AG20443 (cell line): ENCODE measurements at places on chromosomes 5 and 9.

- no peak for DNase-seq
Measured at GRCh38 chr5:22044229-22044628, 808.9 kb downstream of the CDH12 start.

DNA sequence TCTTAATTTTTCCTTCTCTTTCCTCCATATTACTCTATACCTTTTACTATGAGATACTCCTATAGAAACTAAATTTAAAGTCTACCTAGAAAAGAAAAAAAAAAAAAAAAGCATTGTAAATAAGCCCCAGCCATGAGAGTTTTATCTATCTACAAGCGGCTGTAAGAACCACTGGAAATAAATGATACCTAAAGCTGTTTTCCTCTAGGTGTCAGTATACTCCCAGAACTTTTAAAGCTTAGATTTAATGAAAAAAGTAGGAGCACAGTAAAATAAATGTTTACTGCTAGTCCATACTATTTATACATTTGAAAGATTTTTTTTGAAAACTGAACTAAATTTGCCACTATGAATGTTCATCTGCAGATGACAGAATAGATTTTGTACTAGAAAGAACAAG, 26.2 kb downstream of the TYRP1 start:
- DNase-seq, result peak; percentile 30

DNA sequence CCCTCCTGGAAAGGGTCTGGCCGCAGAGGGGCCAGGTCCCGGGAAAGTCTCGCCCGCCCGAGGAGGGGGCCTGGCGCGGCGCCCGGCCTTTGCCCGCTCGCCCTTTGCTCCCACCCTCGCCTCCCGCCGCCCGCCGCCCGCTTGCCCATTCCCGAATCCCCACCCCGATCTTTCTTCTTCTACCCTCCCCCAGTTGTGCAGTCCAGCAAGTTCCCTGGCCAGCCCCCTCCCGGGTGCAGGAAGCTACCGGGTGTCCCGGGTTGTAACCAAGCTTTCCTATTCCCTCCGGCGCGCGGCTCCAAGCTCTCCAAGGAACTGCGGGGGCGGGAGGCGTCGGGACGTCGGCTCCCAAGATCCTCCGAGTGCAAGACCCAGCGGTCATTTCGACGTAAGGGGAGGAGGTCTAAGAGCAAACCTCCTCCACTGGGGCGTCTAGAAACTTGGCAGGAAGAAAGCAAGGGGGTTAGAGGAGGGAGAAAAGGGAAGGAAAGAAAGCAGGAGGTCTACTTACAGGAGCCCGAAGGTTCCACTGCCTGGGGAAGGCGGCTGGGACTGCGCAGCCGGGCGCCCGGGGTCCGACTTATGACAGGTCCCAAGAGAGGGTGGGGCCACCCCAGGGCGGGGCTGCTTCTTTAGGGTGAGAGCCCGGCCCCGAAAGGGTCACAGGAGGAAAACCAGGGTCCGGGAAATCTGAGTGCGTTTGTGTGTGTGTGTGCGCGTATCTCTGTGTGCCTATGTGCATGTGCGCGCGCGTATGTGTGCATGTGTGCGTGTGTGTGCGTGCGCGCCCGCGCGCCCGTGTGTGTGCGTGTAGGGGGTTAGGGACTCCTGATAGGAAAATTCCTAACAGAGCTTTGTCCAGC, at the start of gene PTGR1:
Gene PTGR1 (minus strand): TSS at position 556 of the 863 bp plus-strand sequence. CDS start 2,225 bp downstream, outside the sequence.
- peak; percentile 91 for DNase-seq

DNA sequence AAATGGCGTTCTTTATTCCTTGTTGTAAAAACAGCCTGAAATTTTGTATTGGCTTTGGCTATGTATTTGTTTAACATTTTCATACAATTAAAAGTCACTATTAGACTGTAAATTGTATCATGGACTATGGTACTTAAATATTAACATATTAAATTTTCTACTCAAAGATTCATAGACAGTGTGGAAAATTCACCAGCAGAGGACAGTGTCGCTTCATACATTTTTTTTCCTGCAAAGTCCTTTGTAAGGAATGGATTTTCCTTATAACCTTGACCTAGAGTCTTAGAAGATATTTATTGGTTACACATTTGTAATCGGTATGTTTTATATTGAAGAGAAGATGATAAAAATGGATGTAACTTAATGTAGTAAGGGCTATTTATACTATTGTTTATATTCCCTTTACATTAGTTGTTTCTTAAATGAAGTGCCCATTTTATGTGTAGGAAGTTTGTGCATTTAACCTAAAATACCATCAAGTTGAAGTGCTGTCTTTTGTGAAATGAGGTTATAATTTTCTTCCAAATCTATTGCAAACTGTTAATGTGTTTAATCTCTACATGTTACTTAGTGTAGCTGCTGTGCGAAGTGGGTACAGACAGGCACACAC, 150.1 kb downstream of the KDM4C start:
- no peak for DNase-seq

DNA sequence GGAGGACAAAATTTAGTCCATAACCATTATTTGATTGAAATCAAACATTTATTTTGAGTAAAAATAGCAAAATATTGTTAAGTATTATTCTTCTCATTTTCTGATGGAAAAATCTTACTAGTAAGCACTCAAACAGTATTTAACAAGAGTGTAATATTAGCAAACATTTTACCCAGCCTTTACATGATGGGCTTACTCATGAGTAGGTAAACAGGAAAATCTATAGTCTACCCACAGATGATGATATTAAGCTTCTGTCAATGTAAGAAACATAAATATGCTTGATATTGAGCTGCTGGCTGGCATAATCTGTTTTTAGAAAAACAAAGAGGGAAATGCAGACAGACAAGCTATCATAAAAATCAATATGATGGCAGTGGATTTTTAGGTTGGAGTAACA, 418.5 kb upstream of the COX7C start:
- DNase-seq, result no peak

GRCh38 chr9:33867747-33868439, 50.9 kb downstream of the UBE2R2 start:
- peak; percentile 57 for DNase-seq

DNA sequence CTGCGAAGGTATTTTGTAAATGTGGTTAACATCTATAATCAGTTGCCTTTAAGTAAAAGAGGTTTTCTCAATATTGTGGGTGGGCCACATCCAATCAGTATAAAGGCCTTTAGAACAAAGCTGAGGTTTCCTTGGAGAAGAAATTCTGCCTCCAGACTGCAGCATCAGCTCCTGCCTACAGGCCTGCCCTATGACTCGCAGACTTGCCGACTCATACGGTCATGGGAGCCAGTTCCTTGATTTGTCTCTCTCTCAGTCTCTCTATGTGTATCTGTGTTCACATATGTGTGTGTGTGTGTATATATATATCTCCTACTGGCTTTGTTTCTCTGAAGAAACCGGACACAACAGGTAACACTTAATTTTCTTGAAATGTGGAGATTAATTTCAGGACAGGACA, 45.3 kb downstream of the SLC36A1 start:
- DNase-seq, result peak; percentile 81

DNA sequence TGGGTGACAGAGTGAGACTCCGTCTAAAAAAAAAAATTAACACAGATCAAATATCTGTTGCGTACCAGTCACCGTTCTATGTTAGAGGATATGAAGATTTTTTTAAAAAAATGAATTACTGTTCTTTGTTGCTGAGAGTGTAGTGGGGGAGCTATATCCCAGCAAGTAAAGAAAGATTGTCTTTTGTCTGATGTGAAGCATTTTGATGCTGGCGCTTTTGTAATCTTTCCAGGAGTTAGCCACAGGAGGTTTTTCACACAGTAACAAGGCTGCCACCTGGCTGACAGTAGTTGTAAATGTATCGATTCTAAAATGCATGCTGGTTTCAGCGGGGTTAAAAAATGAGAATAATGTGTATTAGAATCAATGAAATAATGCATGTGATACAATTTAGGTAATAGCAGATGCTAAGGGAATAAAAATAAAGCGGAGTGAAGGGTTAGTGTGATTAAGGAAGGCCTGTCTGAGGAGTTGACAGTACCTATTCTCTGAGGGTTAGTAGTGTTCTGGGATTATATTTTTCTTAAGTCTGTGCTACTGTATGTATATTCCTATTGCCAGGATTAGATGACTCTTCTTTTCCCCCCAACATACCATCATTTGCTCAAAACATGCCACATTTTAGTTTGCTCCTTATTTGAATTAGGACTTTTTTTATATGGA, 3.4 kb downstream of the LMNB1 start:
- peak; percentile 70 for DNase-seq

DNA sequence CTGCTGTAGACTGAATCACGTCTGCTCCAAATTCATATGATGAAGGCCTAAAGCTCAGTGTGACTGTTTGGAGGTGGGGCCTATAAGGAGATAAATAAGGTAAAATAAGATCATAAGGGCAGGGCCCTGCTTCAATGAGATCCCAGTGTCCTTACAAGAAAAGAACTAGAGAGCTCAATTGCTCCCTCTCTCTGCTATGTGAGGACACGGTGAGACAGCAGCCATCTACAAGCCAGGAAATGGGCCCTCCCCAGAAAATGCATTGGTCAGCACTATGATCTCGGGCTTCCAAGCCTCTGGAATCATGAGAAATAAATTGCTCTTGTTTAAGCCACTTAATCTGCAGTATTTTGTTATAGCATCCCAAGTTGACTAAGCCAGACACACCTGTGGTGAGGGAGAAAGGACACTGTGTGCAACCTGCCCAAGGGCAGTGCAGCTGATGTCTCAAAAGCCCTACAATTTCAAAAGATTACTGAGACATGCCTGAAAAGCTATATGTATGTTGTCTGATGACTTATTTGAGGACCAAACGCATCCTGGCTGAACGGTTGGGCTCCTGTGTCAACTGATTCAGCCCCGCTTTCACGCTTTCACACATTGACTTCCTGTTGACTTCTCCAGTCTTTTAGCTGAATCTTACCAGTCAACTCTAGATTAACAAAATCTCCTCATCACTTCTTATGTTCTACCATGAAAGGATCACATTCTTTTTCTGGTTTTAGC, 13.2 kb downstream of the GZMK start:
- no peak for DNase-seq

- no peak for DNase-seq
Measured at GRCh38 chr5:41831155-41831554, 39.1 kb downstream of the OXCT1 start.

DNA sequence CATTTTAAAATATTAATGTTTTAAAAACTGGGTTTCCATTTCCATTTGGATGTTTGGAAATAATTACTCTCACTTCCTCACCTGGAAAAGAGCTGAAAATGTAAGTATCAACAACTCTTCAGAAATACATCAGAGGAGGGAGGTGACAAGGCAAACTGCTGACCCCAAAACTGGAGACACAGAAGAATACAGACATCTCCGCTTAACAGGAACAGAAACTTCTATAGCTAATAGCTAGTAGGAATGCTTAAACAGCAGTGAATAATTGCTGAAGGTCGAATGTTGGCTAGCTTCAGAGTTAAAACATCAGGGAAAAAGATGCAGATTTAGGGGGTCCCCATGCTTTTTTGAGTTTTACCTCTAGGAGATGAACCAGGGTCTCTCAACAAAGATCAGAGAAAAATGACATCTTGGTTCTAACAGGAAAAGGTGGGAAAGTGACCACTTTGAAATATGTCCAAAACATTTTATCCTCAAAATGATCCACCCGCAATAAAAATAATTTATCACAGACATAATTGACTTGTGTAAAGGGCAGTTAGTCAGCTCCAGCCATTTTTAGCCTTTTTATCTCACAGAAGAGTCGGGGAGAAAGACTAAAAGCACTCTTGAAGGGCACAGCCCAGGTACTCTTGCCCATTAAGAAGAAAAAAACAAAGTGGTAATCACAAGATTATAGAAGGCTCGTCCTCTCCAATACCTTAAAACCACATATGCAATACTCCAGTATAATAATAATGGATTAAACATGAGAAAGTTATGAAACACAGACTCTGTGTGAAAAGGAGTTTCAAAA, 1474.9 kb downstream of the EFNA5 start:
- no peak for DNase-seq

DNA sequence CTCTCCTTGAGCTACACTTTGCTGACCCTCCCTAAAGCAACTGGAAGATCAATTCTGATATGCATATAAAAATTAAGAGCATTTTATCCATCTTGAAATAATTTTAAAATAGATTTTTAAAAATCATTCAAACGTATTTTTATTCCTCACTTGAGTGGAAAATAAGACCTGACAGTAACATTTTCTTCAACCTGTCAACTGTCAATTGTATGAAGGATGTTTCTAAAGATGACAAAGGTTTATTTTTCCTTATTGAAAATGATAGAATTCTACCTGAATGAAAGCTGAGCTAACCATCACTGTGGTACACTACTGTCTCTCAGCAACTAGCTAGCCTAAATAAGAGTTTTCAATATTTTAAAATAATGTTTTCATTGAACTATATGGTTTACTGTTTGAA, 7.0 kb downstream of the EFNA5 start:
- DNase-seq, result no peak

- no peak for DNase-seq
Measured at GRCh38 chr5:16048132-16048531, 131.5 kb downstream of the MARCHF11 start.

DNA sequence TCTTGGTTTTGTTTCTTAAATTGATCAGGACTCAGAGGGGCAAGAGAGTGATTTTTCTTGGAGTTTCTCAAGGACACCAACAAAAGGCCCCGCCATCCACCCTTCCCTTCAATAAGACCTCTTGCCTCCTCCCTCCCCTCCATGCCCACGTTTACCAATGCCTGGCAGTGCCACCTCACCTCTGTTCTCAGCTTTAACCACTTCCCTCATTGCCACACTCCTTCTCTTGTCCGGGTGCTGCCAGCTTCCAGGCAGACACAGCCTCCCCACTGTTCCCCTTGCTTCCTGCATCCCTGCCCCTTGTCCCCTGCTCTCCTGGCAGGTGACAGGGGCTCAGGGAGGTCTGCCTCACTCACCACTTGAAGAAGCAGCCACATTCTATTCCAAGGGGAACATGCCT, 90.8 kb downstream of the LHX2 start:
- no peak for DNase-seq

DNA sequence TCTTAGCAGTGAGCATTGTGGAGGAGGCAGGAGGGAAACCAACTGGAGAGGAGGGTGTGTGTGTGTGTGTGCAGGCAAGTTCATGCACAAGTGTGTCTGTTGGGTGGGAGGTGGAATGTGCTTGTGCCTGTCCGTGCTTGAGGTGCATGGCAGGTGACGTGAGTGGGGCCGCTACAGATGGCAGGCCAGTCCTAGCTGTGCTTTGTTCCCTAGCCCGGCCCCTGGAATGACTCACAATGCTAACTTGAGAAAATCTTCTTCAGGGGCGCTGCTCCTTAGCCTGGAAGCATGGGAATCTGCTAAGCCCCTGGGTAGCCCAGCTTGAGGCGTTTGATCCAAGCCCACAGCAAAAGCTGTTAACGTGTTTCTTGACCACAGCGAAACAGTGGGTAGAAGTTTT, 25.0 kb upstream of the DMRT2 start:
- no peak for DNase-seq

- no peak for DNase-seq
Measured at GRCh38 chr5:53357439-53357838, 123.0 kb upstream of the FST start.

DNA sequence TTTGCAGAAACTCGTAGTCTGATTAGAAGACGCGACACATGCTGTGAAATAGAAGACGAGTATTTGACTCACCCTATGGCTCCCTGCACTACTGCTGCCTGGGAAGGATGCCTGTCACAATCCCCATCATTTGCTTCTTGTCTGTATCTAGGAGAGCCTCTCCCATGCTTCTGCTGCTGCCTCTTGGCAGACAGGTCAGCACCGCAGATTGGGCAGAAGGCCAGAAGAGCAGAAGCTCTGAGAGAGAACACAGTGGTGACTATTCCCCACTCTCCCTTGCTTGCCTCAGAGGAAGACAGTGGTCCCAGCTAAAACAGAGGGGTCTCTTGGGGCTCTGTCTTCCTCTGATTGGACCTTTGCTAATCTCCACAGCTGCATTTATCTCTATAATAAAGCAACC, 84.0 kb upstream of the SMIM32 start:
- DNase-seq, result no peak

GRCh38 chr5:102902135-102902448, 147.0 kb downstream of the PAM start:
- DNase-seq, result no peak

GRCh38 chr5:147539053-147539452, 29.2 kb upstream of the DPYSL3 start:
- peak; percentile 69 for DNase-seq
